ENCODE measurements at places on chromosomes 13 and 19. TPM values are rescaled to one million over a fixed set of nuclear protein-coding genes. Genes with fewer than 3 reads are reported as not detected.

The MRPL57 gene
- 10.4 TPM for polyA plus RNA-seq

The SLC8A2 gene
- 0.17 TPM for polyA plus RNA-seq

- no peaks in the 10 kb centered on the region for H3K27me3 ChIP-seq
- H3K4me1 ChIP-seq = peaks cover 21% of the 10 kb centered on the region
- H3K4me3 ChIP-seq = no peak overlapping the region
- no peak for DNase-seq
- no peak overlapping the region for H3K27ac ChIP-seq
These were observed 198.4 kb downstream of the COL4A1 start for GRCh38 chr13:110108348-110109139.

- no peaks in the 10 kb centered on the region for H3K4me1 ChIP-seq
- no peak for DNase-seq
- H3K36me3 ChIP-seq = no peaks in the 10 kb centered on the region
- H3K27me3 ChIP-seq = no peaks in the 10 kb centered on the region
- no peak overlapping the region for H3K4me3 ChIP-seq
These were observed 324.0 kb downstream of the FOXO1 start for GRCh38 chr13:40342461-40342860.

Measured in keratinocyte (primary cell).